CD4-positive, alpha-beta memory T cell (primary cell): ENCODE measurements at places on chromosomes 13 and 19. TPM values are rescaled to one million over a fixed set of nuclear protein-coding genes. Genes with fewer than 3 reads are reported as not detected.

- H3K4me1 ChIP-seq = no peaks in the 10 kb centered on the region
- no peak for DNase-seq
- no peak overlapping the region for H3K4me3 ChIP-seq
- H3K27ac ChIP-seq = no peak overlapping the region
These were observed 201.7 kb downstream of the ABCC4 start for GRCh38 chr13:95099541-95099940.

DNA sequence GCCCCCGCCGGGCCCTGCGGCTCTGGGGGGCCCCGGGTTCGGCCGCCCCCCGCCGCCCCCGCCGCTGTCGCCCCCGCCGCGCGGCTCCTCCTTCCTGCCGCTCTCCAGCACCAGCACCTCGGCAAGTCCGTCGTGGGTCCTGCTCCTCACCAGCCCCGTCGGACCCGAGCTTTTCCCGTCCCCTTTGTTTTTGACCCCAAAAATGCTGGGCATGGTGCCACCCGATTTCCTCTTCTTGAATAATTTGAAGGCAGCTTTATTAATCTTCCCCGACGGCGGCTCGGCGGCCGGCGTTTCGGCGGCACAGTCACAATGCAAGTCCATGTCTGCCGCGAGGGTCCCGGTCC is 945 bp downstream of the AMER2 start:
- no peak for DNase-seq
- peaks cover 4% of the 10 kb centered on the region for H3K27me3 ChIP-seq
- peaks cover 12% of the 10 kb centered on the region for H3K4me1 ChIP-seq
- H3K36me3 ChIP-seq = no peaks in the 10 kb centered on the region
- no peak overlapping the region for H3K4me3 ChIP-seq
- H3K27ac ChIP-seq = no peak overlapping the region

KEAP1 gene
- total RNA-seq = 49.2 TPM

- H3K27ac ChIP-seq = no peak overlapping the region
- no peaks in the 10 kb centered on the region for H3K4me1 ChIP-seq
- peaks cover 82% of the 10 kb centered on the region for H3K36me3 ChIP-seq
- DNase-seq = no peak
- H3K27me3 ChIP-seq = no peaks in the 10 kb centered on the region
These were observed 55.8 kb downstream of the SMARCA4 start for GRCh38 chr19:11016631-11017030.

GRCh38 chr13:52141299-52141698 is 12.4 kb upstream of the NEK5 start:
- H3K27me3 ChIP-seq = no peaks in the 10 kb centered on the region
- H3K4me1 ChIP-seq = no peaks in the 10 kb centered on the region
- H3K36me3 ChIP-seq = no peaks in the 10 kb centered on the region
- DNase-seq = no peak
- no peak overlapping the region for H3K27ac ChIP-seq

- H3K27ac ChIP-seq = no peak overlapping the region
- H3K27me3 ChIP-seq = no peaks in the 10 kb centered on the region
- no peak for DNase-seq
These were observed 32.6 kb upstream of the MTIF3 start for GRCh38 chr13:27482983-27483382.

NLRP9 gene
- not detected for total RNA-seq

GRCh38 chr19:28907534-28907933 is 305.4 kb downstream of the UQCRFS1 start:
- no peaks in the 10 kb centered on the region for H3K27me3 ChIP-seq
- DNase-seq = no peak
- no peak overlapping the region for H3K27ac ChIP-seq
- no peaks in the 10 kb centered on the region for H3K36me3 ChIP-seq
- no peaks in the 10 kb centered on the region for H3K4me1 ChIP-seq
- no peak overlapping the region for H3K4me3 ChIP-seq

DAPK3 gene
- 40.7 TPM for total RNA-seq

- no peaks in the 10 kb centered on the region for H3K36me3 ChIP-seq
- DNase-seq = no peak
- no peak overlapping the region for H3K4me3 ChIP-seq
- H3K4me1 ChIP-seq = no peaks in the 10 kb centered on the region
- no peaks in the 10 kb centered on the region for H3K27me3 ChIP-seq
These were observed 106.1 kb upstream of the MIR17HG start for GRCh38 chr13:91241221-91241933.

GRCh38 chr19:3544742-3545668 is 6.0 kb downstream of the TEKTIP1 start:
- H3K4me3 ChIP-seq = no peak overlapping the region
- peaks cover 7% of the 10 kb centered on the region for H3K4me1 ChIP-seq
- no peak overlapping the region for H3K27ac ChIP-seq
- H3K36me3 ChIP-seq = peaks cover 9% of the 10 kb centered on the region
- no peaks in the 10 kb centered on the region for H3K27me3 ChIP-seq

- no peaks in the 10 kb centered on the region for H3K27me3 ChIP-seq
- no peaks in the 10 kb centered on the region for H3K4me1 ChIP-seq
- no peaks in the 10 kb centered on the region for H3K36me3 ChIP-seq
These were observed 190.4 kb downstream of the UQCRFS1 start for GRCh38 chr19:29022599-29022998.

DNA sequence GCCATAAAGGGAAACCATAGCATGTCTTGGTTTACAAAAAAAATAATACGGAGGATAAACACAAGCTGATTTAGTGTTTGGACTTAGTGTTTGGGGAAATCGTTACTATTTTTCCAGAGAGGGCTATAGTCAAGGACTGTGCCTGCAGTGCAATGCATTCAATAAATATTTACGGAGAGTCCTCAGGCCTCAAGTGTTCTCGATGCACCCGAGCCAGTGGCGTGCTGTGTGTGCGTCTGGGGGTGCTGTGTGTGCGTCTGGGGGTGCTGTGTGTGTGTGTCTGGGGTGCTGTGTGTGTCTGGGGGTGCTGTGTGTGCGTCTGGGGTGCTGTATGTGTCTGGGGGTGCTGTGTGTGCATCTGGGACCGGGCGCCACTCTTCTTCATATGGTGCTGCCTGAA is 71.7 kb upstream of the GTF3A start:
- H3K27ac ChIP-seq = no peak overlapping the region
- H3K27me3 ChIP-seq = no peaks in the 10 kb centered on the region
- DNase-seq = no peak
- H3K4me3 ChIP-seq = no peak overlapping the region

DNA sequence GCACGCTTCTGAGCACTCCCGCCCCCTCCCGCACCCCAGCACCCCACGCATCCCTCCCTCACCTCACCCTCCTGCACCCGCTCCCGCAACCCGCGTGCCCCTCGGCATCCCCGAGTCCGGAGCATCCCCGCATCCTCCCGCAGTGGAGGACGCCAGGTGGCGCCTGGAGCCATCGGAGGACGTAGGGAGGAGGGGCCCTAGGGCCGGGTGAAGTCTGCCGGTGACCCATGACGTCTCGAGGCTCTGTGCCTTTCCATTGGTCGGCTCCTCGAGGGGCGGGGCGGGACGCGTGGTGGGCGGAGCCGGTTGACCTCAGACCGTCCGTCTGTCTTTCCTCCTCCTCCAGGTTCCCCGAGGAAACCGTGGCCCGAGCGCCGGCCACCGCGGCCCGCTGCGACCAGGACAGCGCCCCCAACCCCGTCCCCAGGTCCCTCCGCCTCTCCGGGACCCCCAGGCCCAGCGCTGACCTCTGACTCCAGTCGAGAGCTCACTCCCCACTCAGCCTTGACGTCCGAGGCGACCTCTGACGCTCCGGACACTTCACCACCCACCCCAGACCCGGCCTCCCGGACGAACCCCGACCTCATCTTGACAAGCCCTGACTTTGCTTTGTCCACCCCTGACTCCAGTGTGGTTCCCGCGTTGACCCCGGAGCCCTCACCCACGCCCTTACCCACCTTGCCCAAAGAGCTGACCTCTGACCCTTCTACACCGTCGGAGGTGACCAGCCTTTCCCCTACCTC is 19.9 kb downstream of the SBK2 start:
- H3K4me3 ChIP-seq = no peak overlapping the region
- peaks cover 6% of the 10 kb centered on the region for H3K4me1 ChIP-seq
- H3K27me3 ChIP-seq = no peaks in the 10 kb centered on the region
- H3K36me3 ChIP-seq = no peaks in the 10 kb centered on the region
- peak; percentile 86 for DNase-seq

GRCh38 chr13:19864024-19864745 is 736 bp upstream of the ZMYM5 start:
- H3K27ac ChIP-seq = peak overlapping the region; percentile 81
- no peaks in the 10 kb centered on the region for H3K36me3 ChIP-seq
- peak; percentile 80 for DNase-seq
- no peaks in the 10 kb centered on the region for H3K27me3 ChIP-seq
- peaks cover 28% of the 10 kb centered on the region for H3K4me1 ChIP-seq

FAM83E gene
- total RNA-seq = 5.3 TPM

GRCh38 chr19:56969759-56970178 is 129.2 kb upstream of the PEG3 start:
- H3K27me3 ChIP-seq = no peaks in the 10 kb centered on the region
- H3K4me1 ChIP-seq = no peaks in the 10 kb centered on the region
- no peak overlapping the region for H3K4me3 ChIP-seq
- no peak for DNase-seq
- H3K36me3 ChIP-seq = no peaks in the 10 kb centered on the region
- H3K27ac ChIP-seq = no peak overlapping the region

DNA sequence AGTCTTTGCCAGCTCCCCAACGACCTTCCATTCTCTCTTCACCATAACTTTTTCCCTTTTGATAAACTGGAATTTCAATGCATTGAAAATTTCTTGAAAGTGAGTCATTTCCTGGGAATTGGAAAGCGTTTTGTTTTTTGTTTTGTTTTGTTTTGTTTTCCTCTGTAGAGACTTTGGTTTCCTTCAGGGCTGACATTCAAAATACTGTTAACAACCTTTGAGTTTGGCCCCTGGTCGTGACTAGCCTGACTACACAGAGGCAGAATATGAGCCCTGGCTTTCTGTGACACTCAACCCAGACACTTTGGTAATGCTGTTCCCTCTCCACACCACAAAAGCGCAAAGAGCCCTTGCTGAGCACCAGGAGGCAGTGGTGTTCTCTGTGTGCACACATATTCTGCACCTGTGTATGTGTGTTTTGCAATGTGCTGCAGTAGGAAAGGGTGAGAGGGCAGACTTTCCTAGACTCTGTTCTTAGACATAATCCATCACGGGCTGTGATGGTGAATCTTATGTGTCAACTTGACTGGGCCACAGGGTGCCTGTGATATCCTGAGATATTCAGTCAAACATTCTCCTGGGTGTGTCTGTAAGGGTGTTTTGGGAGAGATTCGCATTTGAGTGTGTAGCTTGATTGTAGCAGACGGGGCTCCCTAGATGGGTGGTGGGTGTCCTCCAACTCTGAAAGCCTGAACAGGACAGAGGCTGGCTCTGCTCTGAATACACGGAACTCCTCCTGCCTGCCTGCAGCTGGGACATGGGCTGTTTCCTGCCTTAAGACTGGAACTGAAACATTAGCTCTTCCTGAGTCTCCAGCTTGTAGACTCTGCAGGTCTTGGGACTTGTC is 29.5 kb upstream of the ANKRD10 start:
- H3K27me3 ChIP-seq = no peaks in the 10 kb centered on the region
- no peak overlapping the region for H3K4me3 ChIP-seq
- H3K27ac ChIP-seq = no peak overlapping the region
- no peaks in the 10 kb centered on the region for H3K36me3 ChIP-seq
- DNase-seq = no peak

- H3K4me1 ChIP-seq = no peaks in the 10 kb centered on the region
- DNase-seq = no peak
- no peak overlapping the region for H3K27ac ChIP-seq
- no peaks in the 10 kb centered on the region for H3K27me3 ChIP-seq
- no peak overlapping the region for H3K4me3 ChIP-seq
These were observed 342.9 kb upstream of the SLITRK6 start for GRCh38 chr13:86142080-86142479.

DNA sequence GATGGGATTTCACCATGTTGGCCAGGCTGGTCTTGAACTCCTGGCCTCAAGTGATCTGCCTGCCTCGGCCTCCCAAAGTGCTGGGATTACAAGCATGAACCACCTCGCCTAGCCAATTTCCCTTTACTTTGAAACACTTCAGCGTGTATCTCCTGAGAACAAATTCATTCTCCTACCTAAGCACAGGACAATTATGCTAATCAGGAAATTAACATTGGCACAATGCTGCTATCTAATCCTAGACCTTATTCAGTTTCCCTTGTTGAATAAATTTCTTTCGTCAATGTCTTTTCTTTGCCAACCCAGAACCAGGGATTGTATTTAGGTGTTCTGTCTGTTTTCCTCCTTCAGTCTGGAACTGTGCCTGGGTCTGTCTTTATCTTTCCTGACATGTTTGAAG is 67.8 kb downstream of the MAP4K1 start:
- H3K36me3 ChIP-seq = no peaks in the 10 kb centered on the region
- no peak for DNase-seq
- H3K27me3 ChIP-seq = no peaks in the 10 kb centered on the region
- peaks cover 24% of the 10 kb centered on the region for H3K4me1 ChIP-seq
- no peak overlapping the region for H3K27ac ChIP-seq
- no peak overlapping the region for H3K4me3 ChIP-seq

DNA sequence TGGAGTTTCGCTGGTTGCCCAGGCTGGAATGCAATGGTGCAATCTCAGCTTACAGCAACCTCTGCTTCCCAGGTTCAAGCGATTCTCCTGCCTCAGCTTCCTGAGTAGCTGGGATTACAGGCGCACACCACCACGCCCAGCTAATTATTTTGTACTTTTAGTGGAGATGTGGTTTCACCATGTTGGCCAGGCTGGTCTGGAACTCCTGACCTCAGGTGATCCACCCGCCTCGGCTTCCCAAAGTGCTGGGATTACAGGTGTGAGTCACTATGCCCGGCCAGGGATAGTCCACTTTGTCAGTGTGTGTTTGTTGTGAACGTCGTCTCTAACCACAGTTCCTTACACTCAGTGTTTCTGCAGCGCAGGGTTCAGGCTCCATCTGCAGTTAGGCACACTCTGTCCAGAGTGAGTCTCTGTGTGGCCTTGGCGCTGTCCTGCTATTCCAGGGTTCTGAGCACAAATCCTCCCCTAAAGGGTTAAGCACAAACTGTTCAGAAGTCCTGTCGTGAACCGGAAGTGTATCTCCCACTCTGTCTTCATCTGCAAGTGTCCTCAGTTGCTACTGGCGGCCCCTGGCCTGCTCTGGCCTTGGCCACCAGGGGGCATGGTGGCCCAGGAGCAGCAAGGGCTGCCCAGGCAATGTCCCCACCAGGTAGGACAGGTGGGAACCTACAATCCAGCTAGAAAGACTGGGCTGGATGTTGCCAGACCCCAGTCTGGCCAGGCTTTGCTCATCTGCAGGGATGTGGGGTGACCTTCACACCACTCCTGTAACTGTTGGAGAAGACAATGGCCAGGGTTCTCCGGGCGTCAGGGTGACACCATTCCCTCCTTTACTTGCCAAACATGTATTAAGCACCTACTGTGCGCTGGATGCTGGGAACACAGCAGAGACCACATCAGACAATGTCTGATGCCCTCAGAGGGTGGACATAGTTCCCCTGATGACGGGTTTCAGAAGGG is 38.8 kb upstream of the GATAD2A start:
- peaks cover 24% of the 10 kb centered on the region for H3K4me1 ChIP-seq
- no peak overlapping the region for H3K27ac ChIP-seq
- peak; percentile 70 for DNase-seq
- H3K4me3 ChIP-seq = no peak overlapping the region
- H3K36me3 ChIP-seq = no peaks in the 10 kb centered on the region

TMC4 gene
- 0.61 TPM for total RNA-seq

DNA sequence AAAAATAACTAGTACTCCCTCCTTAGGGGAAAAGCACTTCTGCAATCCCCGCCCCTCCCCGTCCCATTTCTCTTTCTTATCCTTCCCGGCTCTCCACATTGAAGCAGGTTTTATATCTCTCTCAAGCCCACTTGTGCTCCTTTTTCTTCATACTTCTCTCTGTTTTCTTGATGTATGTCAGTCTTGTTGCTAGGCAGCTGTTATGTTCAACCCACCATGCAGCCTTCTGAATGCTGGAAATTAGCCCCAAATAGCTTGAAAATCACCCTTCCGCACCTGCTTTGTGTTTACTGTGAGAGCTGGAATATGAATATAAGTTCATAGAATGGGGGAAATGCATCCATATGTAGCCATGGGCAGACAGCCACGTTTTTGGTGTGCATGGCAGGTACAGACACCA is 461.4 kb downstream of the MYO16 start:
- no peak for DNase-seq
- no peak overlapping the region for H3K27ac ChIP-seq
- no peak overlapping the region for H3K4me3 ChIP-seq
- no peaks in the 10 kb centered on the region for H3K4me1 ChIP-seq
